ENCODE measurements at places on chromosomes 11 and 22. TPM values are rescaled to one million over a fixed set of nuclear protein-coding genes. Genes with fewer than 3 reads are reported as not detected.

KRTAP5-10 gene
- total RNA-seq = not detected

CADM1 gene
- 3.3 TPM for total RNA-seq

ATXN10 gene
- 102 TPM for total RNA-seq

LINC01488 gene
- not detected for total RNA-seq

CTSW gene
- total RNA-seq = not detected

LIF gene
- 2.5 TPM for total RNA-seq

MAPK8IP2 gene
- 0.65 TPM for total RNA-seq

FAM111A gene
- total RNA-seq = 12.1 TPM

SLC25A45 gene
- 0.56 TPM for total RNA-seq

UBQLN3 gene
- total RNA-seq = not detected

HSPB2 gene
- not detected for total RNA-seq

SLC43A3 gene
- 39.1 TPM for total RNA-seq

KCTD14 gene
- total RNA-seq = 7.1 TPM

CALCB gene
- not detected for total RNA-seq

GTSE1 gene
- 9.2 TPM for total RNA-seq

GVQW3 gene
- total RNA-seq = 0.28 TPM

TMEM25 gene
- 32.8 TPM for total RNA-seq

INPP5J gene
- 2.4 TPM for total RNA-seq

SYCE3 gene
- total RNA-seq = 1.1 TPM

SAAL1 gene
- 19.1 TPM for total RNA-seq

SLC6A5 gene
- total RNA-seq = not detected

OR52I1 gene
- total RNA-seq = not detected

DDTL gene
- total RNA-seq = not detected

ZNF215 gene
- 4.0 TPM for total RNA-seq

ACRV1 gene
- not detected for total RNA-seq

OR5AS1 gene
- total RNA-seq = not detected

NPAS4 gene
- not detected for total RNA-seq

DGCR6 gene
- total RNA-seq = 10.1 TPM

CXCR5 gene
- total RNA-seq = not detected

ABCG4 gene
- 0.42 TPM for total RNA-seq

OLFML1 gene
- total RNA-seq = not detected

CBLIF gene
- not detected for total RNA-seq

GSC2 gene
- total RNA-seq = not detected

RAB39A gene
- not detected for total RNA-seq

MRPL23 gene
- total RNA-seq = 285 TPM

OR51B5 gene
- total RNA-seq = not detected

P4HA3 gene
- total RNA-seq = 0.71 TPM

GGTLC2 gene
- total RNA-seq = not detected

POU2AF2 gene
- not detected for total RNA-seq

OR4A16 gene
- not detected for total RNA-seq

F2 gene
- not detected for total RNA-seq

IGF2 gene
- total RNA-seq = 30.0 TPM

TMEM179B gene
- total RNA-seq = 56.6 TPM

TSPAN32 gene
- not detected for total RNA-seq

LGALS1 gene
- total RNA-seq = 4,536 TPM

PRDX5 gene
- total RNA-seq = 530 TPM

MISFA gene
- 0.85 TPM for total RNA-seq

DEUP1 gene
- not detected for total RNA-seq

SYT12 gene
- total RNA-seq = 9.0 TPM

SHISAL1 gene
- 0.63 TPM for total RNA-seq

ASCL2 gene
- total RNA-seq = 2.5 TPM

MUC5AC gene
- not detected for total RNA-seq

CASP5 gene
- total RNA-seq = not detected

MYEOV gene
- total RNA-seq = 1.7 TPM
